ENCODE measurements at places on chromosomes 3 and 15.

GRCh38 chr3:79968418-79968817 is 200.6 kb upstream of the ROBO1 start:
- DNase-seq: no peak

DNA sequence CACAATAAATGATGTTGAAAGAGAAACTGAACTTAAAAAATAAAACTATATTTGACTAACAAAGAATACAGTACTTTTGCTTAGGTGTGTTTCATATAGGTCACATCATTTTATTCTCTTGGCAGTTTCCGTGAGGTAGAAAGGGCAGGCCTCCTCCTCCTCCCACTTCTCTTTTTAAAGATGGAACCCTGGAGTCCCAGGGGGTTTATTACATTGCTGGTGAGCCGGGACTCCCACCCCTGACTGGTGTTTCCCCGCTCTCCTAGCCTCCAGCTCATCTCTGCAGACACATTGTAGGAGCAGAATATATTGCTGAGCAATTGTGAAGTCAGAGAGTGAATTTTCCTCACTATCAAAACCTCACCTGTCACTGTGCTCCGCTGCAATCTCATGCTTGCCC is 30.0 kb downstream of the ZDHHC23 start:
- DNase-seq: no peak

DNA sequence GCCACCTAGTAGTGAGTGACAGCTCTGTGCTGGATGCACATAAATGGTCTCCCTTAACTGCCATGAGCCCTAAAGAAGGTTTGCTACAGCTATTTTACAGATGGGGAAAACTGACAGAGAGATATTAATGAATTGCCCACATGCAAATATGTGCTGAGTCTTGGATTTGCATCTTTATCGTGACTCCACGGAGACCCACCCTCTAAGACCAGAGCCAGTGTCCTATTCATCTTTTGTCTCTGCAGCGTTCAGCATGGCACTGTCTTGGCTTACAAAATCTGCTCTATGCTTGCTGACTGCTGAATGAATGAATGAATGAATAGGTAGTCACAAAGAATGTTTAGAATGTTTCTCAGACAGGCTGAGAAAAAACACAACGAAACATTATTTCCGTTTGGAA is 48.3 kb downstream of the BTD start:
- DNase-seq: no peak

DNA sequence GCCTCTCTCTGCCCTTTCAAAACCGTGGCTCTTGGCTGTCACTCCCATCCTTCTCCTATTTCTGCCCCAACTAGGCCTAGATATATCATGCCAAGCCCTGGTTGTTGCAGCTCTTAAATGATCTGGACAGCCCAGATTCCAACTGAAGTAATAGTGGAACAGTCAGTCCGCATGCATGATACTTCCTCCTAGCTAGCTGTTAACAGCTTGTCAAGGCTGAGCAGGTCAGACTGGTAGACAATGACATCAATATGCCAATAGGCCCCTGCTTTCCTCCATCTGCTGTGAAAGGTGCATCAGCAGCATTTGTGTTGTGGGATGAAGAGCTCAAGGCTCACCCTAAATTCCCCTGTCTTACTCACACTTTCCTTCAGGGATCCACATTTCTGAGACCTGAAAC is 527.7 kb upstream of the TGFBR2 start:
- DNase-seq: no peak

DNA sequence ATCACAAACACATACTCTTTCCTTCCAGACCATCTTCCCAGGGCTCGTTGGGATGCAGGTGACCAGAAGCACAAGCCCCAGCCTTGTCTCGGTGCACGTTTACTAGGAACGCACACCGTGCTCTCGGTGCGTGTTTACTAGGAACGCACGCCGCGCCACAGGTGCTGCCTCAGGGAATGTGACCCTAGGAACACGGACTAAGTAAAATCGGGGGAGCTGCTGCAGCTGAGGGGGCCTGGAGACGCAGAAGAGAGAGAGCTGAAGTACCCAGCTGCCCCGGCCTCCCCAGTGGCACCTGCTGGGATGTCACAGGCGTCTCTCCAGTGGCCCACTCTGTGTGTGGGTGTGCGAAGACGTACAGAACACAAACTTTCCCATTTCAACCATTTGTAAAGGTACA is 91.0 kb upstream of the SNRPA1 start:
- DNase-seq: no peak

DNA sequence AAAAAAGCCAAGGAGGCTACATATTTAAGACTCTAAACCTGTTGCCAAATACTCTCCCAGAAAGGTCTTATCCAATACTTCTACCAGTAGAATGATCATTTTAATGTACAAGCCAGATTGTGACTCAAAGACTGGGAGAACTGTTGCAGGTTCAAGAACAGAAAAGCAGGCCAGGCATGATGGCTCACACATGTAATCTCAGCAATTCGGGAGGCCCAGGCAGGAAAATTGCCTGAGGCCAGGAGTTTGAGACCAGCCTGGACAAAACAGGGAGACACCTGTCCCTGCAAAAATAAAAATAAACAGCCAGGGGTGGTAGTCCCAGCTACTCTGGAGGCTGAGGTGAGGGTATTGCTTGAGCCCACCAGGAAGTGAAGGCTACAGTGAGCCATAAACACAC is 17.8 kb upstream of the THUMPD3 start:
- no peak for DNase-seq

DNA sequence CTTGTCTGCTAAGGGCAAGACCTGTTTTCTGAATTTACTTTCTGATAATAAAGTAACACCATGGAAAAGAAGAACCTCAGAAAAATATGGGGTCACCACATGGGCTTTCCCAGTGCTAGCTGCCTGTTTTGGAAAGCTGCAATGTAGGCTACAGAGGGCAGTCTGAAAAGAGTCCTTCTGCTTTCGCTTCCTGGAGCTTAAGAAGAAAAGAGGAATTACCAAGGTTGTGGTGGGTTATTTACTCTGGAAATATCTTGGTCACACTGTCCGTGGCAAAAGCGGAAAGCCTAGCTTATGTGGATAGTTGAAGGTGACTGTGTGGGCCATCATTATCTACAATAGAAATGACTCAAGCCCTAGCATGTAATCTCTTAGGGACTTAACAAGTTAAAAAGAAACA is 31.7 kb upstream of the IP6K2 start:
- DNase-seq: no peak

DNA sequence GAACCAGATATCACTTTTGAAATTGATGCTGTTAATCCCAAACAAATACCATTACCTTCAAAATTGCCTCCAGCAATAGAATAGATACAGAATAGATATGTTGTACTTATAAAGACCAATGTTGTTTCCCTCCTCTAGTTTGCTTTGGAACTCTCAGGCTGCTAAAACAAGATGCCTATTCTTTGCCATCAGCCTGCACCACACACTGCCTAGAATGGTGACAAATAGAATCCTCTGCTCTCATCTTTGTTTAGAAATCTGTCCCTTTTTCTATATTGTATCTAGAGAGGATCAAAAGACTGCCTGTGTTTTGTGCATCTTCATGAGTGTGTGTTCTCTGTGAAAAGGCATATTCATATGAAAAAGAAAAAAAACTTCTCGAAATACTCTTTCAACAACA is 349.2 kb upstream of the CCDC54 start:
- no peak for DNase-seq

DNA sequence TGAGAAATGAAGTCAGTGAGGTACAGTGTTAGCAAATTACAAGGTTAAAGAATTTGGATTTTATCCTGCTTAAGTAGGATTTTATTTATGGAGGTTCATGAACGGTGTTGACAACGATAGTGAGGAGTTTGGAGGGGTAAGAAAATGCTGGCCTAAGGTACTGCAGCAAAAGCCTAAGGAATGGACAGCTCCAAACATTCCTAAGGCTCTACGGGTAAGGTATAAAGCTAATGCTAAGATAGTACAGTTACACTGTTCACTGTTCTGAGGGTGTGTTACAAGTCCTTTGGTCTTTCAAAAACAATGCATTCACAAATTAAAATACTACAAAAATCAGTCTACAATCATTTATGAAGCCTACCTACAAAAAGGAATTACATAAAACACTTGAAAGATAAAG is 7.3 kb downstream of the MTMR10 start:
- no peak for DNase-seq

GRCh38 chr3:160126051-160126450 is 99.2 kb upstream of the C3orf80 start:
- DNase-seq: no peak

GRCh38 chr3:157226173-157226847 is 66.4 kb upstream of the CCNL1 start:
- no peak for DNase-seq

DNA sequence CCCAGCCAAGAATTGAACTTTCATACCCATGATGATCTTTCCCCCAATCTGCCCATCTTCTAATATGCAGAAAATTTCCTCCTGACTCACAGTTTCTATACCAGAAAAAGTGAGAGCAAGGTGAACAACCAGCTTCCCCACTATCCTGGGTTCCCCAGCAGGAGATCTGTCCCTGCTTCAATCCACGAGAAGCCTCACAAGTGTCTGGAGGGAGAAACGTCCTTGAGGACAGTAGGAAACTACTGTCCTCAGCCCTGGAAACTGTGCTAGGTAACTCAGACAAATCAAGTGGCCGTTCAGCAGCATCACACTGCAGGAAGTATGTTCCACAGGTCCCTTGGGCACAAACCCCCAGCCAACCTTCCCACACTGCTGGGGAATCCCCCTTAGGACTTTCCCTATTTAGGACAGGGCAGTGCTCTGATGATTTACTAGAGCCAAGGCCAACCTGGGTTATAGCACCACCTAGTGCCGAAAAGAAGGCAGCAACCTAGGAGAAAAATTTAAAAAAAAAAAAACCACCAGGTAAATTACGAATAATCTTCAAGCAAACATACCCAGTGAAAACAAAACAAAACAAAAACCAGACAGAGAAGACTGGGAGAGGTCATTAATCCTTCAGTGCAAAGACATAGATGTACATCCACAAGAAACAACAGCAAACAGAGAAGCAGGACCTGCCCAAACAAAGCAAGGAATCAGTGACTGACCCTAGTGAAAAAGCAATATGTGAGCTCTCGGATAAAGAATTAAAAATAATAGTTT is 36.0 kb downstream of the MORC1 start:
- no peak for DNase-seq

DNA sequence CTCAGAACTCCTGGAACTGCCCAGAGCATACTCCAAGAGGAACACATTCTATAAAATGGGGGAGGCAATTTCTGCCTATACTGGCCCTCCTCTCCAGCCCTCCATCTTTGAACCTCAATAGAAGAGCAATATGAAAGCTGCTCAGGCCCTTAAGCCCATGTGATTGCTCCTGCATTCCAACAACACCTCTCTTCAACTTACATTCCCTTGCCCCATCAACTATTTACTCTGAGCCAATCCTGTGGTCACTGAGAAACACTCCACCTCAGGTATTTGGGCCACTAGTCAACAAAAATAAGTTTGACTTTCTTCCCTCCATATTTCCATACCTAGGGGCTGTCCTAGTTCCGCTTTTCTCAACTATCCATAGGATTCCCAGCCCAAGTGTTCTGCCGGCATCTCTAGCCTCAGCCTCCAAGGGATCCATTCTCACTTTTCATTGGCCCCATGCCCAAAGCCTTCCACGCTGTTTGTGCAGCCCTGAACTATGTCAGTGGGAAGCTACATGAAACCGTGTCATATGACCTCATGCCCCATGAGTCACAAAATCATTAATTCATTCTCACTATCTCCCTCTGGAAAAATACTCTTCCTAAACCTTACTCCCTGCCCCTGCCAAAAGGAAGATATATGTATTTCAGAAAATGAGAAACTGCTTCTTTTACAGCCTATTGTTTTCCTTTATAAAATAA is 61.6 kb downstream of the GJD2 start:
- DNase-seq: no peak

GRCh38 chr3:17505856-17506255 is 236.6 kb downstream of the TBC1D5 start:
- DNase-seq: no peak

DNA sequence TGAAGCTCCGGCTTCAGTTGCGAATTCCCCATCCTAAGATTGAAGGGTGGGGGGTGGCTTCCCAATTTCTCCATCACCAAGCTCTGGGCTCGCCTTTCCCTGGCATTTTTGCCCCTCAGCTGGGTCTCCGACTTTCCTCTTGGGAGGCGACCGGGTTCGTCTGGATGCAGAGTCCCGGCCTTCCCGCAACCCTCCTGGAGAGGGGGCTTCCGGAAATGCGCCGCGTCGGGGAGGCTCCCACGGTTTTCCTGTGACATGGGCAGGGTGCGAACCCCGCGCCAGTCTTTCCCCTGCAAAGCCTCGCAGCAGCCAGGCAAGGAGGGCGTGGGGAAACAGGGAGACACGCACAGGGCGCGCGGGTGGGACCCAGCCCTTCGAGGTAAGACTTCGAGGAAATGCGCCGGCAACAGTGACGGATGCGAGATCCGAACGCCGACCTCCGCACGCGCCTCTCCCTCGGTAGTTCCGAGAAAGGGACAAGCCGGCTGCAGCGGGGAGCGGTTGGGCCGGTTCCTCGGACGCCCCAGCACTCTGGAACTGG is 466 bp upstream of the HCN4 start:
- no peak for DNase-seq

DNA sequence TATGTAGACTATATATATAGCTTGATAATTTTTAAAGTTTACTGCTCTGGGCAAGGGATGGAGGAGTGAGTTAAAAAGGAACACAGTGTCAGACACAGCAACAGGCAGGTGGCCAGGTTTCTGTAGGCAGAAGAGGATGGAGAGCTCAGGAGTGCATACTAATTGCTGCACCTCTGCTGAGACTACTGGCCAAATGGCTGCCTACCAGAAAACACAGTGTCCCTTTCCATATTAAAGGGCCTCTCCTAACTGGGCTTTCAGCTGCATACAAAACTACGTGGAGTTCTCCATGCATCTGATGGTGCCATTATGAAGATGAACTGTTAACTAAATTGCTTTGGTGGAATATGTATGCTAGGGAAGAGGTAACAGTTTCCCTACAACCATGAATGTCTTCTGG is 1.8 kb downstream of the ATP13A4 start:
- no peak for DNase-seq

DNA sequence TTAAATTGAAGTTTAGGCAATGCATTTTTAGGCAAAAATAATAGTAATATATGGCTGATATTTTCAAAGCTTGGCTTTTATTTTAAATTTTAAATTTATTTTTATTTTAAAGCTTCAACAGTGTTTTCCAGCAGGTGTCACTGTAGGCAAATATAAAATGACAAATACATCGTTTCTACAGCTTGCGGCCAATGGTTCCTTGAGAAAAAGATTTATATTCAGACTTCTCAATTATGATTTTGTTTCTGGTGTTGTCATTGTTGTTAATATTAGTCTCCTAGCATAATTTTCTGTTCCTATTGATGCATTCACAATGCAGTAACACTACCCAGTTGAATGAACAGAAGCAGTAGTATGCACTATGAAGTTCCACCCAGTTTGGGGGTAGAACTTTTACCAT is 220.7 kb upstream of the DNAJC19 start:
- DNase-seq: no peak

DNA sequence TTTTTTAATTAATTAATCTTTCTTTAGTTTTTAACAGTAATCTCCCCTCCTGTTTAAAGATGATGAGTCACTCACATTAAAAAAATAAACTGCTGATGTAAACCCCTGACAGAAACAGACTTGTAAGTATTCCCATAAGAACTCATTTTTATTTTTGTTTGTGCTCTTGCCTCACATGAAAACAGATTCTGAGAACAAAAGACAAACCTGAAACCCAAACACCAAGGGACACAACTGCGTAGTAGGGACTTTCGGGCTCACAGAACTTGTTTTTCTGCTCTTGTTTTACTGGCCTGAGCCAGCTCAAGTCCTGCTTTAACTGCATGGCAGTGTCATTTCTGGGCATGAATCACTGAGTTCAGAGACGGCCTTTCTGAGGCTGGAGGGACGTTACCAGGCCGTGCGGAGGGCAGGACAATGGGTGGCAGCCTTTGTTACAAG is 600.8 kb downstream of the FOXP1 start:
- DNase-seq: peak; percentile 21

Data from AG04449 (cell line).